Activated CD4-positive, alpha-beta memory T cell treated with anti-CD3 and anti-CD28 coated beads, Interleukin-2, amount 10 ng/mL, durations not matched to agents 7 days and 5 days (primary cell): ENCODE measurements at places on chromosomes 3 and 15.

- DNase-seq = no peak
Observed at GRCh38 chr3:179560791-179561190, 1.9 kb upstream of the ACTL6A start.

DNA sequence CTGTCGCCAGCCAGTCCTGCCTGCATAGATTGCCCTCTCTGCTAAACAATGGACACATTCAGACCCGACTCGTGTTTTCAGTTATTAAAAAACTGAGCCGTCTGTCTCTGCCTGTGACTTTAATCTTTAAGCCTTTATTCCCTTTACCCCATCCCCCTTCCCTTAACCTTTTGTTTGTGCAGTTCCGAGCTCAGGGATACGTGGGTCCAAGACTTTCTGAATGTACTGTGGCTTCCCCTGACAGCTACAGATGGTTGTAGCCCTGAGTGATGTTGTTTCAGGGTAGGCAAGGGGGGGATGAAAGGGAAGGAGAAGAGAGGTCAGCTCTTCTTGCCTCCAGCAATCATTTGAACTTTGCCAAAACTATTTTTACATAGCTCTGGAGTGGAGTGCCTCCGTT, 44.6 kb downstream of the EEFSEC start:
- DNase-seq = no peak

DNA sequence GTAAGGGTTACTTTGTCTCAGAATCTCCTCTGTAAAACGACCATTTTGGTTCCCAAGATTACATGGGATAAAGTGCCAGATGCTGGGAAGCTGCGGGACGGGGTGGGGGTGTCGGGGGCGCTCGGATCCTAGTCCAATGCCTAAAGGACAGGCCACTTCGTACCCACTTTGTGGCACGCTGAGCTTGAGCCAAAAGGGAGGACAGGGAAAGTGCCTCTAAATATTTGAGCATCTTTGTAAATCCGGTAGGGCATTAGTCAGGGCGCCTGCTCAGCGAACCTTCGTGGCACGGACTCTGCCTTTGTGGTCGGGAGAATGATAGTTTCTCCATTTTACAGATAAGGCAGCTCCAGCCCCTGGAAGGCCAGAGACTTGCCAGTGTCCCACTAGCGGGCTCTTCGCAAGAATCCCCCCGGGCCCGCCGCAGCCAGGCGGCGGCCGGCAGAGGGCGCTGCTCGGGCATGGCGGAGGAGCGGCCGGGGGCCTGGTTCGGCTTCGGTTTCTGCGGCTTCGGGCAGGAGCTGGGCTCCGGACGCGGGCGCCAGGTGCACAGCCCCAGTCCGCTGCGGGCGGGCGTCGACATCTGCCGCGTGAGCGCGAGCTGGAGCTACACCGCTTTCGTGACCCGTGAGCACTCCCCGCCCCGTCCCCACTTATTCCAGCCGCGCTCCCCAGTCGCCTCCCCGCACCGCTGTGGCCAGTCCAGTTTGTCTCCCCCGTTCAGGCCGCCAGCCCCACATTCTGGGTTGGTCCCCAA, 1.8 kb downstream of the RCCD1 start:
- DNase-seq = peak; percentile 72

DNA sequence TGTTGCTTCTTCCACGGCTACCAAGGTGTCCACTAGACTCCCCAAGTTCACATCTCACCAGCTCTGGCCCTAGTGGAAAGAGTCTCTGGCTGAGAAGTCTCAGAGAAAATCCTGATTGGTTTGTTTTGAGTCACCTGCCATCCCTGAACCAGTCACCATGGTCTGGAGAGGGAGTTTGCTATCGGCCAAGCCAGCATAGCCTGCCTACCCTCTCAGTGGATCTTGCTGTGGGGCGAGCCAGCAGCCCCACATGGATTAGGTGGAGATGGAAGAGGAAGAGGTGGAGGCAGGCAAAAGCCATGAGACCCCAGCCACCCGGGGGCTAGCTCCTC, 48.1 kb upstream of the FLNB start:
- DNase-seq = no peak

GRCh38 chr3:50089609-50089945, 858 bp downstream of the RBM5 start:
- DNase-seq = no peak

DNA sequence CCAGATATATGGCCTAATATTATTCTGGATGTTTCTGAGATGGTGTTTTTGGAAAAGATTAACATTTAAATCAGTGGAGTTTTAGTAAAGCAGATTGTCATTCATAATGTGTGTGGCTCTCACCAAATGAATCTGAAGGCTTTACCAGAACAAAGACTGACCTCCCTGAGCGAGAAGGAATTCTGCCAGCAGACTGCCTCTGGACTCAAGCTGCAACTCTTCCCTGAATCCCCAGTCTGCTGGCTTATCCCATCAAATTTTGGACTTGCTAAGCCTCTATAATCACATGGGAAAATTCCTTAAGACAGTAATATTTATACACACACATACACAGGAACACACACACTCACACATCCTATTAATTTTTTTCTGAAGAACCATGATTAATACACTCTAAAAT, 102.3 kb downstream of the FAM174B start:
- DNase-seq = no peak
